MM.1S (cell line): ENCODE measurements at places on chromosomes 4 and X.
A peak's percentile ranks its signal among the peaks of the same experiment; 100 is the strongest.

DNA sequence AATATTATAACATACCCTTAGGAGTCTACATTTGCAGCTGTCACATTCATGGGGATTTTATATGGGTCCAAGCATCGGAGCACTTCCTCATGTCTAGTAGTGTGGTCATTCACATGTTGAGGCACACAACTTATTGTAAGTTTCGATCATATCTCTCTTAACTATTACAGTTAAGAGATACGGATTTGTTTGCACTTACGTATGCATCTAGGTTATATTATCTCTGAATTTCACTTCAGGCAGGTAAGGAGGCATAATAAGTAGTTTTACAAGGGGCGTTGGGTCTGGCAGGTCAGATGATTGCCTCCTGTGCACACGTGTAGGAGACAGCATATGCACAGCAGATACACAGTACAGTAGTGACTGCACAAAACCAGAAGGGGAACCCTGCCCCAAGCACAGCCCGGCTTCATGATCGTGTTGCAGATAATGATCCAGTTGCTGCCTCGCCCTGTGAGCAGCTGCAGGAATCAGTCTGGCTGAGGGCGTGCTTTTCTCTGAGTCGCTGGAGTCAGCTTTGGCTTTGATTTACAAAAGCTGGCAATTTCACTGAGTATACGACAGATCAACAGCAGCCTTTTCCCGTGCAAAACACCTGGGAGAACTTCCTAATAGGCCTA lies 302.9 kb upstream of the GATB start:
- no peaks in the 10 kb centered on the region for H3K27me3 ChIP-seq
- DNase-seq, result no peak
- H3K36me3 ChIP-seq, result no peaks in the 10 kb centered on the region
- H3K4me1 ChIP-seq, result no peaks in the 10 kb centered on the region

DNA sequence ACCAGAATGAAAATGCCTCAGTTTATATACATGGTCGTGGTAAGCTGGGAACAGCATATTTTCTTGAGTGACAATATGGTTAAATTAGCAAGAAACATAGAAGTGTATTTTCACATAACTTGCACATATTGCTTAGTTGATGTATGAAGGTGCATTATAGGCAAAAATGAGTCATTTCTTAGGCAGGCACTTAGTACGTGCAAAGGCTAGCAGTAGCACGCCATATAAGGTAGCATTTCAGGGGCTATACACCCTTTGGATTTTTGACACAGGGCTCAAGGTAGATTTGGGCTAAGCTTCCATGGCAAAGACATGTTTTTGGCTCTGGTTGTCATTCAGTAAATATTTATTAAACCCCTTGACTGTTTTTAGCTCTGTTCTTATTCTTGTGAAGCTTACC lies 33.1 kb downstream of the PCDH7 start:
- H3K27me3 ChIP-seq, result no peaks in the 10 kb centered on the region
- no peak for DNase-seq
- no peak overlapping the region for H3K27ac ChIP-seq
- H3K4me1 ChIP-seq, result no peaks in the 10 kb centered on the region
- no peaks in the 10 kb centered on the region for H3K36me3 ChIP-seq
- H3K4me3 ChIP-seq, result no peak overlapping the region

DNA sequence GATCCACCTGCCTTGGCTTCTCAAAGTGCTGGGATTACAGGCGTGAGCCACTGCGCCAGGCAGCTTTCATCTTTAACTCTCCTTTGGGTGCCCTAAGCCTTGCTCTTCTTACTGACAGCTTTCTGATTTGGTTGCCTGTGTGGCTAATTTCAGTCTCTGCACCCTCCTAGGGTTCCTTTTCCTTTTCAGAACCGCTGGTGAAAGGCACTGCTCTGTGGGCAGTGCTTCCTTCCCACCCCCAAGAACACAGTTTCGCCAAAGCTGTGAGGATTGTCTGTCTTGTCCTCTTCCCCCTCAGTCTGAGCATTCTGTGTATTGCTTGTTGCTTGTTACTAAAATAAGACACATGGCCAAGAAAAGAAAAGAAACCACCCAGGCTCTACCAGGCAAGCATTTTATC lies 101.4 kb upstream of the FRMPD3 start:
- H3K36me3 ChIP-seq, result no peaks in the 10 kb centered on the region
- H3K4me3 ChIP-seq, result no peak overlapping the region
- H3K4me1 ChIP-seq, result no peaks in the 10 kb centered on the region
- H3K27me3 ChIP-seq, result no peaks in the 10 kb centered on the region
- peak; percentile 68 for DNase-seq

DNA sequence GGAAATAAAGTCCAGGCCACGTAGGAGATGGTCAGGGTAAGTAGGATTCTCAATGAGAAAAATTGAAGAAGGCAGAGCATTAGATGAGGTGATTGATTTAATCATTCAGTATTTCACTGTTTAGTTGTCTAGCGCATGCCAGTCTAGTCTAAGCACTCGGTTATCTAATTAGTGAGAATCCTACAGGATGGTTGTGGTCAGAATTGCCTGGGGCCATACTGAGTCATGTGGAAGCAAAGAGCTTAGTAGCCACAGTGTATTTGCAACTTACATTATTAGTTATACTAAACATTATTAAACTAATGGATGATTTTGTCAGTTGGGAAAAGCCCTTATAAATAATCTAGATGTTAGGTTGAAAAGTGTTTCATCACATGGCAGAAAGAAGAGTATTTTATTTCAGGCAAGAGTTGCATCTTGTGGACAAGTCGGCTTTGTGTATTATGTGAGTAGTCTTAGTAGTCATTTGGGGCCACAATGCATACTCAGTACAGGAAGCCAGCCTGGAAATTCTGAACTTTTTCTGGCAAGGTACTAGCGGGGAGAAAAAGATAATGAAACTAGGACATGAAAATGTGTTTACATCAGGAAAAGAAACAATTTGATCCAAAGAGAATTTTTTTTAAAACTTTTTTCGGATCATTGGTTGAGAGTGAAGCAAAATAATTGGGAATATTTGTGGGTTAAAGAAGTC lies 31.9 kb downstream of the CPEB2 start:
- no peaks in the 10 kb centered on the region for H3K4me1 ChIP-seq
- no peak for DNase-seq
- no peaks in the 10 kb centered on the region for H3K27me3 ChIP-seq
- peaks cover 5% of the 10 kb centered on the region; the same call in 1 of the 2 replicates for H3K36me3 ChIP-seq

DNA sequence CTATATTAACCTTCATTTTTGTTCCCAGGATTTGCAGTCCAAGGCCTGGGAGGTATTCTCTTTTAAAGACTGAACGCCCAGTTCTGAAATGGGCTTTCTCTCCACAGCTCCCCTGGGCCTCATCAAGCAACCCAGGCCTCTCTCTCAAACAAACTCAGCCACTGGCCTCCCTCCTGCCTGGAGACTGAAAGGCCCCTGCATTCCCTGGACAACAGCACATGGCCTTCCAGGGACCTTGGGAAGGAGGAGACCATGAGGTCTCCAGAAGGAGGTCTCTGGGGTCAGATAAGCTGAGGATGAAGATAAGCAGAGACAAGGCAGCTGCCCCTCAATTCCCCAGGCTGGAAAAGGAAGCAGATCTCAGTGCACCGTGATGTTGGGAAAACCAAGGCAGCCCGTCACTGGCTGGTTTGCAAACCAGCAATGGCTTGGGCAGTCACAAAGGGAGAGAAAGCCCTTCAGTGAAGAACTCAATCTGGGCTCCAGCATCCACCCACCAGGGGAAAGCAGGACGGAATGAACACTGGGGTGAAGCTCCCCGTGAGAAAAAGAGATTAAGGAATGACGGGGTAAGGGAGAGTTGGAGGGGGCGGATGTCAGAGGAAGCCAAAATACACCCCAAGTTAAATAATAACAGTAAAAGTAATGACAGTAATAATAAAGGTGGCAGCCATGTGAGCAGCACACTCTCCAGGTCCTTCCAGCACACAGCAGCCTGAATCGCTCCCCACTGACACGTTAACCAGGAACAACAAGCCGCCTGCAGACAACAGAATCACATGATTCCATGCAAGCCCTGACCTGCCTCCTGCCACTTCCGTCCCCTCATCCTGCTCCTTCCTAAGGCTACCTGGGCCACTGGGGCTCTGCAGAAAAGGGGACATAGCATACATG lies 22.3 kb downstream of the AMOT start:
- DNase-seq, result no peak
- no peak overlapping the region for H3K27ac ChIP-seq
- no peaks in the 10 kb centered on the region for H3K27me3 ChIP-seq
- H3K36me3 ChIP-seq, result no peaks in the 10 kb centered on the region
- no peaks in the 10 kb centered on the region for H3K4me1 ChIP-seq
- no peak overlapping the region for H3K4me3 ChIP-seq

DNA sequence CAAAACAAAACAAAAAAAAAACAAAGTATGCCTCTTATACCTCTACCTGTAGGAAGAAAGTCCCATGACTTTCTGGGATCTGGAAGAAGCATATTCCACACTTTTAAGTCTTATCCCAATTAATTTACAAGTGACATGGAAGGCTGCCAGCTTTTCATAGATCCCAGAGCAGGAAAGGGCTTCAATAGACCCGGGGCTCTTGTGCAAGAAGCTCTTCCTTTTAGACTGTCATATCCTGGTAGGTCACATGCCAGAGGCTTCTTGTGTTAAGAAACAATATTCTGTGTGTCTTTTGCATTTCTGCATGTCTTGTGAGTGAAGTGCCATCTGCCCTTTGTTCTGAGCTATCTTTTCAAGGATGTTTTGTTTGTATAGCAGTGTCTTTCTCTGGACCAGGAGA lies 84.4 kb upstream of the PHOX2B start:
- no peaks in the 10 kb centered on the region for H3K27me3 ChIP-seq
- H3K27ac ChIP-seq, result no peak overlapping the region
- H3K4me3 ChIP-seq, result no peak overlapping the region
- DNase-seq, result no peak
- H3K36me3 ChIP-seq, result no peaks in the 10 kb centered on the region

- no peak overlapping the region for H3K27ac ChIP-seq
- peak; percentile 47 for DNase-seq
- no peaks in the 10 kb centered on the region for H3K27me3 ChIP-seq
- no peaks in the 10 kb centered on the region for H3K36me3 ChIP-seq
- H3K4me3 ChIP-seq, result no peak overlapping the region
These were observed 75.8 kb upstream of the ATP6AP2 start for GRCh38 chrX:40504801-40505605.

DNA sequence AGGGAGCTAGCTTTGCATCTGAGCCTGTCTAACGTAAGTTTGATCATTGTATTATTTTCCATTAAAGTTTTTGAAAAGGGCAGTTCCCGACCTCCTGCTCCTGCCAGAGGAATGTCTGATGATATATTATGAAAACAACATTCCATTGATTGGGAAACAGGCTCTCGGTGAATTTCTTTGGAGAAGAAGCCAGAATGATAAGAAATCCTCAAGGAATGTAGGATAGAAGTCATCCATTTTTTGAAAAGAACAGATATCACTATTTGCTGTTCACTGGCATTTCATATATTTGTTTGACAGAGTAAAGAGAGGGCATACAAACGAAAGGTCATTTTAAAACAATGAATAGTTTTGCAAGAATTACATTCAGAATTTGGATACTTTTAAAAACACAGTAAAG lies 781.0 kb upstream of the HTR2C start:
- no peak overlapping the region for H3K27ac ChIP-seq
- no peak overlapping the region for H3K4me3 ChIP-seq
- no peaks in the 10 kb centered on the region for H3K27me3 ChIP-seq
- no peaks in the 10 kb centered on the region for H3K4me1 ChIP-seq
- no peaks in the 10 kb centered on the region; the same call in 1 of the 2 replicates for H3K36me3 ChIP-seq
- no peak for DNase-seq

DNA sequence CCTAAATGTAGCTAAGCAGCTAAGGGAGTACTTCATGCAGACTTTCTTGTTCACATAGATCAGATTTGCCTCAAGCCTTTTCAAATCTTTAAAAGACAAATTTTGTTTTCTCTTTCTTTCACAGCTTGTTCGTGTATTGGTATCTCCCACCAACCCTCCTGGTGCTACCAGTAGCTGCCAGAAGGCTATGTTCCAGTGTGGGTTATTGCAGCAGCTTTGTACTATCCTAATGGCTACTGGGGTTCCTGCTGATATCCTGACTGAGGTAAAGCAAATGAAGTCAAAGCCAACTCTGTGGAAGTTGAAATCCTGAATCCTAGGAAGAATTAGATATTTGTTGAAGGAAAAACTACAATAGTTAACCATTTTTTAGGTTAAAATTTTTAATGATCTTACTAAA lies 62.6 kb downstream of the USO1 start:
- H3K36me3 ChIP-seq, result peaks cover 2% of the 10 kb centered on the region; the same call in 1 of the 2 replicates
- H3K4me3 ChIP-seq, result no peak overlapping the region
- H3K27me3 ChIP-seq, result no peaks in the 10 kb centered on the region
- H3K27ac ChIP-seq, result no peak overlapping the region

DNA sequence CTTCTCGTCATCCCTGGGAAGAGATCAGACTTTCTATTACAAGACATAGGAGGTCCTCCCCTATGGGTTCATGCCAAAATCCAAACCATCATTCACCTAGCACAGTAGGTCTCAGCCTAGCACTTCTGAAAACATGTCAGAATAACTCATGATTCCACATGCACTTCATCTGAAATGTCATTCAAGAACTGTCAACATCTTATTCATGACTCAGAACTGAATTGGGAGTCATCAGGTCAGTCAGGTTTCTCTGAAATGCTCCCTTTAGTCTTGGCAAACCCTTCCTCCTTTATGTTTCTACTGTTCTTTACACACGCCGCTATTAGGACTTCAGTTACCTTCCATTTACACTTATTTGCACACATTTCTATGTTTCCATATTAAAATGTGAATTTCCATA lies 67.2 kb downstream of the ANTXR2 start:
- H3K27me3 ChIP-seq, result no peaks in the 10 kb centered on the region
- DNase-seq, result no peak
- H3K36me3 ChIP-seq, result no peaks in the 10 kb centered on the region
- no peak overlapping the region for H3K4me3 ChIP-seq
- peaks cover 18% of the 10 kb centered on the region for H3K4me1 ChIP-seq
- H3K27ac ChIP-seq, result no peak overlapping the region

DNA sequence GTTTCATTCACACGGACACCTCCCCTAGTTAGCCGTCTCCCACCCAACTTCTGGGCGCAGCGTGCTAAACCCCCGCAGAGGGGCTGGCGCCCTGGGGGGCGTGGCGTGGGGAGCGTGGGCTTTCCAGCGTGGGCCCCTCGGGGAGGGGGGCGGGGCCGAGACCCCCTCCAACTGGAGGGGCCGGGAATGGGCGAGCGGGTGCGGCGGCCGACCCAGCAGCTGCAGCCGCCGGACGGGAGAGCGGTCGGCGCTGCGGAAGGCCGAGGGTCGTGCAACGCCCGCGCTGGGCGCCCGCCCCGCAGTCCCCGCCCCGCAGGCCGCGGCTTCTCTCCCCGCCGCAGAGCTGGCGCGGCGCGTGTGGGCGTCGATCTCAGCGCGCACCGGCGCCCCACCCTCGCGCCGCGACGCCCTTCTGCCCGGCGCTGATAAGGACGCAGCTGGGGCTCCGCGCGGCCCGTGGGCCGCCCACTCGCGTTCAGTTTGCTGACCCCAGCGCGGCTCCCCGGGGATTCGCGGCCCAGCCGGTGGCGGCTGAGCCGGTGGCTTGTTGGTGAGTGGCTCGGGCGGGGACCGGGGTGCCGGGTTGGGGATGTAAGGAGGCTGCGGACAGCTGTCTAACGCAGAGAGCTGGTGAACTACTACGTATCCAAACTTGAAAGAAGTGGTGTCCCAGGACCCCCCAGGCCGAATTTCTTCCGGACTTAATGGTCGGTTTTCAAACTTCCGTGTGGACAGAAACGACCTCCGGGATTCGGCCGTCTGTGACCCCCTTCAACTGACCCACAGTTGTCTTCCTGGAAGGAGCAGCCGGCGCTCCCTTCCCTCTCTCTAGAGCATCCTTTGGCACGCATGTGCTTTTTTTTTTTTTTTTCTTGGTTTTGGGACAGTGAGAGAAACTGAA lies 1.5 kb downstream of the FHDC1 start:
- peak overlapping the region; percentile 86 for H3K4me3 ChIP-seq
- H3K27me3 ChIP-seq, result no peaks in the 10 kb centered on the region; the same call in 1 of the 2 replicates
- no peaks in the 10 kb centered on the region for H3K36me3 ChIP-seq
